ENCODE measurements at places on chromosomes 3 and 15.

DNA sequence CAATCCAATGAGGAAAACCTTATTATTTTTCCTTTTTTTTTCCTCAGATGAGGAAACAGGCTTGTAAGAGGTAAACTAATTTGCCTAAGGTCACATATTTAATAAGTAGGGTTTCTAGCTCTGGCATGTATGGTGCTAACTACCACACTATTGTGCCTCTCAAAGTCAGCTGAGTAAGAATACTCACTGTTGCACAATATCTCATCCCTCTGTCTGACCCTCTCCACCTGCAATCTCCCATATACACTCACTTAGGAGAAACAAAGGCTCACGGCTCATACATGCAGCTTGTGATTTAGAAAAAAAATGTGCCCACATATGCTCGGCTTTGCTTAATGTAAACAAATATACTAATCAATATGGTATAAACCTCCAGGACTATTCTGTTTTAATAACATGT is 10.4 kb upstream of the ARIH1 start:
- no peak for DNase-seq

DNA sequence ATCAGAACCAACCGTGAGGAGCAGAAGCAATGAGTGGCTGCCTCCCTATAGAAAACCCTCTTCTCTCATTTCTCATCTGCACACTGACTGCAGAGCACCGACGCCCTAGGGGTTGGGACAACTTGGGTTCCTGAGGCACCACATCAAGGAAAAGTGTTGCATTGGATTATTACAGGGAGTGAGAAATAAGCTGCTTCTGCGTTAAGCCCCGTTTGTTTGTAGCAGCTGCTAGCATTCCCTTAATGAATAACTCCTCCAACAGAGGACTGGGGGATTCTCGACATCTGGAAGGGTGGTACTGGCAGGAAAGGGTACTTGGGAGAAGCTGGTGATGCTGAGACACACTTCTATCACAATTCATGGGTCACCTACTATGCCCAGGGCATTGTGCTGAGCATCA is 25.3 kb upstream of the AGBL1 start:
- no peak for DNase-seq

- DNase-seq: no peak
Measured at GRCh38 chr15:49286649-49287404, 116.8 kb downstream of the GALK2 start.

DNA sequence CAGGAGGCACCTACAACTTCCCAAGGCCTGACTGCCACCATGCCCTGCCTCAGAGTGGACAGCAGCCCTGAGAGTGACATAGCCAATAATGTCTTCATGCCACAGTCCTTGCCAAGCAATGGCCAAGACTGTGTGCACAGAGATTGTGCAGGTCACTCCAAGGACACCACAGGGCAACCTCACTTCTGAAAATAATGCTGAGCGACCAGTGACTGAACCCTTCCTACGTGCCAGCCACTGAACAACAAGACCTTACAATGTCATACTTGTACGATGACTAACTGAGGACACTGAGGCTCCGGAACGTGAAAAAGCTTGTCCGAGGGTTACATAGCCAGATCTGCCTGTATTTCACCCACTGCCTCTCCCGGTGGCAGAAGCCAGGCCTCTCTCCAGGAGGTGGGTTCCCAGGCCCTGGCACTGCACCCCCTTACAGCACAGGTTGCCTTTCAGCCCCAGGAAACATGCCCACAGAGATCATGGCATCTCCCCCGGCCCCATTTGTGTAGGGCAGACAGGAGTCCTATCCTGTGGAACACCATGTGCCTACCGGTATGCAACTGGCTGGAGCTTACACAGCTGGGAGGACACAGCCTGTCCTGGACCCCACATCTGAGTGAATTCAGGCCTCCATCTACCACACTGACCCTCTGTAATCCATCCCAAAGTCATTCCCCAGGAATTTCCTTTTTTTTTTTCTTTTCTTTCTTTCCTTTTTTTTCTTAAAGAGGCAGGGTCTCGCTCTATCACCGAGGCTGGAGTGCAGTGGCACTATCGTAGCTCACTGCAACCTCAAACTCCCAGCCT is 72.3 kb downstream of the SLC12A8 start:
- no peak for DNase-seq

DNA sequence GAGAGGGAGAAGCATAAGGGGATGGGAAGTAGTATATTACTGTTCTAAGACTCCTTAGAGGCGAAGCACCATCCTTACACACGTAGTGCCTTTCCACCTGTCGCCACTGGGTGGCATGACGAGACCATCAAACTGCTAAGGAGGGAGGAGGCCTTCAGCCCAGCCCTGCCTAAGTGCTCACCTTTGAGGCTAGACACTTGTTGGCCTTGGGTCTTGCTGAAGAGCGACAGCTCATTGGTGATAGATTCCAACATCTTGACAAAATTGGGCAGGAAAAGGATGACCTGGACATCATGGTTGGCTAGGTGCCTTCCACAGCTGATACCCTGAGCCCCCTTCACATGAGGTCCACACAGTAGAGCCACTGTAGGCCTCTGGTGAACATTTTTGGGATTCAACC is 19.6 kb downstream of the CLK3 start:
- peak; percentile 65 for DNase-seq
